ENCODE measurements at places on chromosomes 6 and 20.

DNA sequence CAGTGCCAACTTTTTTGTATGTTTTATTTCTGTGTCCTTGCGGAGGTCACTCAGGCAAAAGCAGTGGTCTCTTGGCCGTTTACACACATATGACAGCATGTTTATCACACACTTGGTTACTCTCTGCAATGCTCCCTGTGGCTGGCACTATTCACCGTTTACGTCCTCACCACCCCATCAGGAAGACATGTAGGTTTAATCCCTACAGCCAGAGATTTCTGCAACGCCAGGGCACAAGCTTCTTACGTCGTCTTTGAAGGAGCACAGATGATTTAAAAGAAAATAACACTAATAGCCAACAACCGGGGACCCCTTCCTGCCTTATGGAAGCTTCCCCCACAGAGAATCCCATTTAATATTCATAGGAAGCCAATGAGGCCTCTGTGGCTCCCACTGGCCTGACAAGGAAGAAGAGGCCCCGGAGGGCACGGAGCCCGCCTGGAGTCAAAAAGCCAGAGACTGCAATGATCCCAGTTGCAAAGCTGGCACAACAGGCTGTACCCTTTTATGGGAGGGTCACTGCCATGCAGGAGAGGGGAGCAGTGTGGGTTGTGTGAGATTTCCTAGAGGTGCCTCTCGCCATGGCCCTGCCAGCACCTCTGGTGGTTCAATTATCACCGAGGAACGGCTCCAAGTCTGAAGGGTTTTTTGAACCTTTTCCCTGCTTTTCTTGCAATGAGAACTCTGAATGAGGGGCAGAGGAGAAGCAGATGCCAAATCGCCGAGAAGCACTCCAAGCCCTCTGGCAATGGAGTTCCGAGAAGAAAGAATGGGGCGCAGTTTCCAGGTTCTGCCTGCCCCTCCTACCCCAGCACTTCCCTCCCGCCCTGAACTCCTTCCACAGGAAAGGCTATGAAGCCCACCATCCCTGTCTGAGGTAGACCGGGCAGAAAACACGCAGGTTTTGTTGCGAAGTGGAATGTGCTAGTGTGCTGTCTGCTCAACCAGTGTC lies 96.2 kb downstream of the THBS2 start:
- no peak for DNase-seq

GRCh38 chr20:64196309-64196708 lies 32.1 kb downstream of the MYT1 start:
- DNase-seq: no peak

DNA sequence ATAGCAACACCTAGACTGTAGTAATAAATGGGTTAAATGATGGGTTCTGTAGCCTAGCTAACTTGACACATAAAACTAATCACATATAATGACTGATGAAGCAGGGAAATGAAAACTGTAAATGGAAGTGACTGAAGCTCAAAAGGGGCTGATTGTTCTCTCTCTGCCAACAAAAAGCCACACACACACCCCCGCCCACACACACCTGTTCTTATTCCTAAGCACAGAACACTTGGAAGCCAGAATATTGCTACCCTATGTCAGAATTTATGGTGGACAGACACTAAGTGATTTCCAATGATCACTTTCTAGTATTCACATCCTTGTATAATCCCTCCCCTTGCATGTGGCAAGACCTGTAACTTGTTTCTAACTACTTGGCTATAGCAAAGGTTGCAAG lies 603.5 kb downstream of the UTRN start:
- DNase-seq: no peak

- DNase-seq: no peak
Measured at GRCh38 chr6:142260748-142261147, 41.1 kb upstream of the ADGRG6 start.

DNA sequence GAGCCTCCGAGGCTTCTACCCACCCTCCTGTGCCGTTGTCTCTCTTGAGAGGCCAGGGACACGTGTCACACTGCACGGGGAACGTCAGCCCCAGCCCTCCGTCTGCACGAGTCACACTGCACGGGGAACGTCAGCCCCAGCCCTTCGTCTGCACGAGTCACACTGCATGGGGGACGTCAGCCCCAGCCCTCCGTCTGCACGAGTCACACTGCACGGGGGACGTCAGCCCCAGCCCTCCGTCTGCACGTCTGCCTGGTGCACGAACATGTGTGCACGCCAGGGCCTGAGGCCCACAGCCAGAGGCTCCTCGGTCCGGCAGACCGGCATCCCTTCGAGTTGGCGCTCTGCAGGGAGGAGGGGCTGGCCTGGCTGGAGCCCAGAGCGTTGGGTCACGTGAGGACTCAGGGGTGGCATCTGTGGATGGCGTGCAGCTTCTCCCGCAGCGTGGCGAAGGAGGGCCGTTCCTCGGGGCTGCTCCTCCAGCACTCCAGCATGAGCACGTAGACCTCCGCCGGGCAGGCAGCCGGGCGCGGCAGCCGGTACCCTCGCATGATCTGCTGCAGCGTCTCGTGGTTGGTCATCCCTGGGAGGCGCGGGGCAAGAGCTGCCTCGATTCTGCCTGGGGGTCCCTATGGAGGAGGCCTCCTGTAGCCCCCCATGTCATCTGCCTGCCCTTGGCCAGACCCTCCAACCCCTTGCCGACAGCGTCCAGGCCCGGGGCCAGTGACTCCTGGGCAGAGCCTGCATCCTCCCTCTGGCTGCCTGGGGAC lies 3.4 kb upstream of the PTK6 start:
- DNase-seq: peak; percentile 49

- DNase-seq: peak; percentile 94
Measured at GRCh38 chr6:44697327-44697726, 309.8 kb downstream of the CDC5L start.

DNA sequence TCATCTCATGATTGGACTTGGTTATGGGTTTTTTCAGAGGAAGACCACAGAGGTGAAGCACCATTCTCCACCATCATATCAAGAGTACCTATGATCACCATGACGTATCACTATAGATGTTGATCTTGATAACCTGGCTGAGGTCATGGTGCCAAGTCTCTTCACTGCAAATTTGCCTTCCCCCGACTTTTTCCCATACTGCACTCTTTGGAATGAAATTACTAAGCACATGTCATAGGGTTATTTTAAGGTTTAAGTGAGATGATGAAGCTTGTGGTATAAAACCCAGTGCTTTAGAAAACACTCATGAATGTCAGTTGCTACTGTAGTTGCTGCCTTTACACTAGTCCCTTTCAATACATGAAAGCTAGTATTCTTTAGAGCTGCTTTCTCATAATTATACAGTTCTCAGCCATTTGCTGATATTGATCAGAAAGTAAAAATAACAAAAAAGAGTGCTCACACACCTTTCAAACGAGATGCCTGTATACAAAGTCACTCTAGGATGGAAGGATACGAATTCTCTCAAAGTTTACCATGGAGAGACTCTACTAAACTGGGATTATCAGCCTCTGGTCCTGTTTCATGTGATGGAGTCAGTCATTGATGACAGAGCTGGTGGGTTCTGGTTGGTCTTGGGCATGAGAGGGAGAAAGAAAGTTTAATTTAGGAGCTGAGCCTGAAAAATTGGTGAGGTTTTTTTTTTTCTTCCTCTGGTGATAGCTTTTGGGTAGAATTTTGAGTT lies 228.1 kb downstream of the PRL start:
- no peak for DNase-seq

GRCh38 chr6:13120483-13121482 lies 207.6 kb downstream of the TBC1D7 start:
- DNase-seq: no peak

GRCh38 chr6:170448751-170449630 lies 104.1 kb downstream of the PSMB1 start:
- peak; percentile 49 for DNase-seq

- peak; percentile 18 for DNase-seq
Measured at GRCh38 chr6:48826152-48826515, 636.9 kb downstream of the MMUT start.

DNA sequence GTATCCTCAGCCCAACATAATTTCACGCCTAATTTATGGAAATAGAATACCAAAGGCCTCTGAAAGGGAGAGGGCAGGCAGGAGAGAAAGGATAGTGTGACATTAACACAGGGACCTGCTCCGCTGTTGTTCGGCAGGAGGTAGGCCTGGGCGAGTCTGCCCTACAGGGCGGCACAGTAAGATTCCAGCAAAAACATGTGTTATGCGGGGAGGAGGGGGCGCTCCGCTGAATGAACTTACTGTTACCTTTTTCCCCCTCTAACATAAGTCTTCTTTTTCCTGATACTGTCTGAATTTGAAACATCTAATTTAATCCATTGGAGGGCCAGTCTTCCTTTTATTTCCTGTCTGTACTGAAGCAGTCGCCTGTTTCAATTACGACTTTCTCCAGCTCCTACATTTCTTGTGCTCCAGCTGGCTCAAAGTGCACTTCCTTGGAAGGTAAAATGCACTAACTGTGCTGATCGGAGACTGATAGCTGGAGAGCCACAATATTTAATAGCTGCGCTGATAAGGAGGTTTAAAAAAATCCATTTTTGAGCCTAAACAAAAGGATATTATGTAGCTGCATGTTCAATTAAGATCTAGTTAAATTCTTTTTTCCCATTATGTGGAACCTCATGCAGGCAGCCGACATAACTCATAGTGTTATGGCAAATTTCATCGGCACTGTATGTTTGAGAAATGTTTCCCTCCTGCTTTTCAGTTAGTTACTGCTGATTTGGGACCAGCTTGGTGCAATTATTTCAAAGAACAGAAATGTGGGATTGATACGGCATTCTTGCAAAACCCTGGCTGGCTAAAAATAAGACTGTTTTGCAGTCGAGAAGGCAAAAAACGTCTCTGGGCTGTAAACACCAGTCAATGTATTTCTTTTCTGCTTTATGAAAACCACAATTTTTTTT lies 193.0 kb downstream of the FOXC1 start:
- DNase-seq: peak; percentile 41

- peak; percentile 95 for DNase-seq
Measured at GRCh38 chr6:127102299-127102698, 16.2 kb upstream of the RSPO3 start.

DNA sequence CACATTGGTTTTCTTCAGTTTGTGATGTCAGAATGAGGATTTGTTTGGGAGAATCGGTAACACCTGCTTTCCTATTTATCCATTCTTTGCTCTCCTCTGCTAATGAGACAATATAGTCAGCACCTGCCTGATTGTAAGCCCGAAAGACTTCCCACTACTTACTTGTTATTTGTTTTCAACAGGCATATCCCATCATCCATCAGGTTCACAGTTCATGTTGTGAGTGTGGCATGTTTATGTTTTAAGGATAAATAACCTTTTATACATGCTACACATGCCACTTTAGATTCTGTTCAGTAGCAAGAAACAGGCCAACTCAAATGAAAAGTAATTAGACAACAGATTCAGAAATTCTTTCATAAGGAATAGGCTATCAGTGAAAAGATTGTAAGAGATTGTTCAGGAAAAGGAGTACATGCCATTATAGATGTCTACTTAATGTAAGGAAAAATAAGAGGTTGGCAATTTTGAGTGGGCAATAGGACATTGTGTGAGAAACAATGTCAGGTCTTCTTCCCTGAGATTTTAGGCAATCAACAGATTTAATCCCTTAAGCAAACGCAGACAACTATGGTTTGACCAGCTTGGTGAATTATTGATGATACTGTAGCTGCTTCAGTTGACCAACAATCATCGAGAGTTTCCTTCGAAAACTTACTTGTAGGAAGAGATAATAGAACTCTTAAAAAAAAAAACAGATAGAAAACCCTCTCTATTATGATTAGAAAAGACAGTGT lies 7.9 kb upstream of the GPRC6A start:
- DNase-seq: no peak

- no peak for DNase-seq
Measured at GRCh38 chr6:20608356-20608755, 74.1 kb downstream of the CDKAL1 start.

DNA sequence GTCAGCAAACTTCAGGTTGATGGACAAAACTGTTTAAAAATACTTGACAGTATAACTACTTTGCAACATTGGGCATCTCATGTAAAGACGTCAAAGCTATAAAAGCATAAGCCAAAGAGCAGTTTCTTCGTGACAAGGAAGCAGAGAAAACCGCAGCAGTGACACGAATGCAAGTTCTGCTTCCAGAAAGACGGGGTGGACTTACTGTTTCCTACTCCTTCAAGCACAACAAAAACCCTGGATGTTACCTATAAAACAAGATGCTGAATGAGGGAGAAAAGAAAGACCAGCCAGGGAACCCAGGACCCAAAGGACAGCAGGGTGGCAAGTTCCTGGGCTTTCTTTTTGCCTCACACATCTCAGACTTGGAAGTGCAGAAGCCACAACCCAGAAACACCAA lies 98.0 kb downstream of the DLL1 start:
- DNase-seq: no peak

GRCh38 chr6:154341336-154341735 lies 15.3 kb downstream of the IPCEF1 start:
- no peak for DNase-seq

DNA sequence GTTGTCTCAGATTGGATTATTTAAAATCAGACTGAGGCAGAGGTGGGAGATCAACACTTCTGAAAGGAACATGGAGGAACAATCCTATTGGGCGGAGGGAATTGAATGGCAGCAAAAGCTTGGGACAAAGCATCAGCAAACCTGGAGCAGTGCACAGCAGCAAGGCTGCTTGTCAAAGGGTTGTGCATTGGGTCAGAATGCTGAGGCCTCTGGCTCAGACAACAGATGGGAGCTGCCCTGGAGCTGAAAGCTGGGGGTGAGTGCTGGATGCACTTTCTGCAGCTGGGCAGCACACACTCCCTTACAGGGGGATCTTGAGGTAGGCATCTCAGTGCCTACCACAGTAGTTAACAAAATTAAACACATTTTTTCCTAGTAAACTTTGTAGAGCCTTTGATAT lies 634.4 kb upstream of the MMS22L start:
- no peak for DNase-seq

- DNase-seq: no peak
Measured at GRCh38 chr6:20716865-20717264, 182.6 kb downstream of the CDKAL1 start.

- DNase-seq: no peak
Measured at GRCh38 chr6:140036196-140036595, 661.7 kb upstream of the CITED2 start.

GRCh38 chr6:13397359-13398068 lies 69.2 kb upstream of the TBC1D7 start:
- no peak for DNase-seq

- no peak for DNase-seq
Measured at GRCh38 chr20:61991476-61991875, 74.2 kb downstream of the TAF4 start.

- DNase-seq: no peak
Measured at GRCh38 chr20:61119794-61120410, 132.2 kb upstream of the CDH4 start.

DNA sequence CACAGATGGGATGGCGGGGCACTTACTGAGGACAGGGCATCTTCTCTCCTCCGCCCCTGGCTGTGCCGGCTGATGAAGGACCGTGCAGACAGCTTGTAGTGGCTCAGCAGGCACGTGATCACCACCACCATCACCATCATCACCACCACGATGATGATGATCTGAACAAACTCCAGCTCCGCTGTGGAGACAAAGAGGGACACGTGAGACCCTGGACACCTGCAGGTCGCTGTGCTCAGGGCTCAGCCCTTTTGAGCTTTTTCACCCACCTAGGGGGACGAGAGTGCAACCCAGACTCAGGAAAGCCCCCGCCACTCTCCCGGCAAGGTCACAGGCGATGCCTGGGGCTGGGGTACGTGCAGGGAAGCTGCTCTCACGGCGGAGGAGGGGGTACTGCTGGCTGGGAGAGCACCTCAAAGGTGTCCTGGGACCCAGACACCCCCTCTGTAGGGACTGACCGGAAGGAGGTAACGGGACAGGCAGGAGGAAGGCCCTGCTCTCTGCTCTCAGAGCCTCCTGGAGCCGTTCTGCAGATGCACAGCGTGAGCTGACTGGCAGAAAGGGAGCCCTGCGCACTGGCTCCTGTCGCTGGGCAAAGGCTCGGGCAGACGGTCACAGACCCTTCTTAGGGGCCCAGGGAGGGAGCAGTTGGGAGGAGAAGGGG lies 39.4 kb upstream of the ZBP1 start:
- DNase-seq: no peak

- DNase-seq: no peak
Measured at GRCh38 chr6:44538131-44538806, 150.8 kb downstream of the CDC5L start.

Measured in fibroblast of skin of right biceps (primary cell).